SK-N-SH treated with all-trans-retinoic acid at 6 μM for 48 hours (cell line): ENCODE measurements at places on chromosomes 3 and 15.
A peak's percentile ranks its signal among the peaks of the same experiment; 100 is the strongest.

DNA sequence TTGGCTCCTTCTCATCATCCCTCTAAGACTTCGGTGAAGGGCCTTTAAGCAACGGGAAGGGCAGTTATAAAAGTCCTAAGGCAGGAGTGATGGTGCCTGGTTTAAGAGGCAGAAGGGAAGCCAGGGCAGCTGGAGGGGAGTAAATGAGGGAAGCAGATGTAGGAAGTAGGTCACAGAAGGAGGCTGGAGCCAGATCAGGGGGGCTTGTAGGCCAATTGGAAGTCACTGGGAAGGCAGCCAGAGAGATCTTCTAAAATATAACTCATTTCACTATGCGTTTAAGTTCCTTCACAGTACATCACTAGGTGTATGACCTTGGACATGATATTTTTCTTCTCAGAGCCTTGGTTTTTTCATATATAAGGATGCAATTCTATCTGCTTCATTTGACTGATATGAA, 94.7 kb downstream of the MYH15 start:
- ATAC-seq, result peak; percentile 27; the same call in 1 of the 3 replicates

GRCh38 chr3:17157713-17158112, 273.0 kb downstream of the PLCL2 start:
- peak; percentile 80 for ATAC-seq

- ATAC-seq, result peak; percentile 13
Observed at GRCh38 chr3:98967758-98968157, 66.3 kb upstream of the DCBLD2 start.

- peak; percentile 98 for ATAC-seq
Observed at GRCh38 chr15:89472785-89473256, 23.6 kb downstream of the RHCG start.

DNA sequence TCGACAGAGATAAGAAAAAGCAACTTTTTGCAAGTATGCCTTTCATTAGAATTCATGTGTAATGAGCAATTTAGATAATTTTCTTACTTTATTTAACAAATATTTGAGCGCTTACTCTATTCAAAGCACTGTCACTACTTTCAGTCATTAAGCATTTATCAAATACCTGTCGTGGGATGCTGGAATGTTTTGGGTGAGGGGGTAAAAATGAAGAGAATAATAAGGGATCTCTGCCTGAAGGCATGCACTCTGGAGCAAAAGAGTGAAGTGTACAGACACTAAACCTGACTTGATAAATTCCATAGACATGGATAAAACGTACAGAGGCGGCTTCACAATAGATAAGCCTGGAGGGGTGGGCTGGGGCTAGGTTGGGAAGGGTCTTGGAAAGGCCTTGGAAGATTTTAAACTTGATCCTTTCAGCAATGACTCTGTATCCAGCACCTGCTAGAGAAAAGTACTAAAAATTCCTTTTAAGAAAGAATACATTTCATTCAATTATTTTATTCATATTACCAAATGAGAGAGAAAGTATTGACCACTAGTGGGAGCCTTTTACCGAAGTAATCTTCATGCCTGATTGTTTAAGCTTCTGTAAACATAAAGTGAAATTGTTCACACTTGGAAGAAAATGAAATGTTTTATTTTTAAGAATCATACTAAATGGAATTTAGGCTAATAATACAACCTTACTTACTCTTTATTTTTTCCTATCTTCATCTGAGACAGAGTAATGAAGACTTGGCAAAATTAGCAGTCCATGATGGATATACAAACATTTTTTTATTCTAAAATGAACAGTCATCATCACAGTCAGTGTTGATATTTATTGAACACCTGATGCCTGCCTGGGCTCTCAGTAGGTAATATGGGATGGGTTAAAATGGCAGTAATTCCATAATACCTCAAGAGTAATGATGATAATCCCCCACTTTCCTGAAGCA, 113.2 kb downstream of the PPP2R3A start:
- peak; percentile 60; the same call in 2 of the 3 replicates for ATAC-seq

DNA sequence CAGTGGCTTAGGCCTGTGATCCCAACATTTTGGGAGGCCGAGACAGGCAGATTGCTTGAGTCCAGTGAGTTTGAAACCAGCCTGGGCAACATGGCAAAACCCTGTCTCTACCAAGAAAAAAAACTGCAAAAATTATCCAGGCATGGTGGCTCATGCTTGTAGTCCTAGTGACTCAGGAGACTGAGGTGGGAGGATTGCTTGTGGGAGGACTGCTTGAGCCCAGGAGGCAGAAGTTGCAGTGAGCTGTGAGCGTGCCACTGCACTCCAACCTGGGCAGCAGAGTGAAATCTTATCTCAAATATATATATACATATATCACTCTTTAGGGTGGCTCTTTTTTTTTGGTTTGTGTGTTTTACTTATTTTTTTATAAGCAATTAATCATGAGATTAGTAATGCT, 83.7 kb upstream of the WDR72 start:
- ATAC-seq, result no peak

DNA sequence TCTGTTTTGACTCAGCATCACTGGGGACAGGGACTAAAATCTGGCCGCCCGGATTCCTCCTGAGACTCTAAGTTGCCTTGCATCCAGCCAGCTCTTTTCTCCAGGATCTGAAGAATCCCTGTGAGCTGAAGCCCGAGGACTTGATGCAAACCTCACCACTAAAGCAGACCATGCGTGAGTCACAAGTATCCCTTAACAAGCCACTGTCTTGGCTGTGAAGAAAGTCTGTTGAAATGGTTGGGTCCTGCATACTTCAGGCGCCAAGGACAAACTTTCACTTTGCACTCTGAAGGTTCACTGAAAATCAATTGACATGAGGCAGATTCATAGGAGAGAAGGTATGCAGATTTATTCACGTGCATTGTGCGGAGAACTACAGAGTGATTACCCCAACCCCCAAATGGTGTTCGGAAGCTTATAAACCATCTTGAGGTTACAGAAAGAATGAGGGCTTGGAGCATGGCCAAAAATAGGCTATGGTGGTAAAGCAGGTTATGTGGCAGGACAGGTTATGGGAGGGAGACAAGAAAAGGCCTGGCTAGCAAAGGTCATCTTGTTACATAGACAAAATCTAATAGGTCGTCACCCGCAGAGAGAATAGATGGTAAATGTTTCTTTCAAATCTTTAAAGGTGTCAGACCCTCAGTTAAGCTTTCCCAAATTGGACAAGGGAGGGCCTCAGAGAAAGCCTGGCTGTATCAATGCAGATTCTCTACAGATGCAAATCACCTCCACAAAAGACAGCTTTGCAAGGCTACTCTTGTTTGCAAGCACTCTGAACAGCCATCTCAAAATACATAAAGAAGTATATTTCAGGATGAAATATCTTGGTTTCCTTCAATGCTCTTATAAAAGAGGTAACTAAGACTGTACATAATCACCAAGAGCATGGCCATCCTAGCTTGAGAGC, 126.3 kb upstream of the PLAAT1 start:
- no peak for ATAC-seq

DNA sequence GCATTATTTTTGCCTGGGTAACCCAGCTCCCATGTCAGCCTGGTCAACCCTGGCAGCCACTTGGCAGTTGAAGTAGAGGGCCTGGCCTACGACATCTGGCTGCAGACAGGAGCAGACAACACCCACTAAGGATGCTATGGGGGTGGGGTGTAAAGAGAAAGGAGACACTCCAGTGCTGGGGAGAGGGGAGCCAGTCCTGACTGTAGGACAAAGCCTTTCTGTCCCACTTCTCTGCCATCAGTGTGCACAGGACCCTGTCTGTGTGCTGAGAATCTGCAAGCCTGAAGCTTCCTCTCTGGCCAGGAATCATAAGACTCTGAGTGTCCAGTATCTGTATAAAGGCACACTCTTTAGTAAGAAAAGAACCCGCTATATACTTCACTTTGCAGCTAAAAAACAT, 96.3 kb upstream of the CHRM5 start:
- peak; percentile 56 for ATAC-seq

DNA sequence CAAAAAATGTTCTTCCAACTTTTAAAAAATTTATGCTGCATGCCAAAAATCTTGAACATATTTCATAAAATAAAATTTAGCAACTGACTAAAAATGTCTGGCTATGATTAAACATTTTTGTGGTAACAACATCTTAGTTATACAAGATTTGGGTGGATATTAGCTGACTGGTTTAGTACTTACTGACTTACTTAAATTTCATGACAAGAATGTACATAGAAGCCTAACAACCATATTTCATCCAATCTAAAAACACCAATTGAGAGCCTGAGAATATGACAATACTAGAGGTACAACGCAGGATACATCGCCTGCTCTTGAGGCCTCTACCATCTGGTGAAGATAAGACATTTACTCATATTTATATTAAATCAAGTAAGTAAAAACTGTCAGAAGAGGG, 34.6 kb downstream of the GNB4 start:
- peak; percentile 94 for ATAC-seq

- ATAC-seq, result no peak
Observed at GRCh38 chr3:35653347-35653746, 14.0 kb downstream of the ARPP21 start.

DNA sequence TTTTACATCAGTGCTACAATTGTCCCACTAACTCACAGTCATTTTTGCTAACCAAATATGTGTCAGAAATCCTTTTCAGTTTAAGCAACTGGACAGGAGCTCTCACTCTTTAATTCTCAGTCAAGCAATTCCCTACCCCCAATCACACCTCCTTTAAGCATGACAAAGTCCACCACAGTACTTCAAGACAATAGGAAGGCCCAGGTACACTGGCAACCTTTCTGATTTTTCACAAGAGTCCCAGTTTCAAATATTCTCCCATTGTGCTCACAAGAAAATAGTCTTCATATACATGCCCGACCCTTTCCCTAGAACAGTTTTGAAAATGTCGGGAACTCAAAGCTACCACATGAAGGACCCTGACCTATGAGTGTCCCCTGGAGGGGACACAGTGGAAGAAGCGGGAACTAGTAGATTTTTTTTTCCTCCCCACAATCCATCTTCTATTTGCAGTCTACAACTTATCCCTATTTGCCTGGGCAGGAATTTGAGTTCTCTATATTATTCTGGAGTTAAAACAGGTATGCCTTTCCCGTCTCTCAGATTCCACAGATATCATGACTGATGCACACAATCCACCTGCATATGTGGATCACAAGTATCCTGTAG, 413.5 kb downstream of the TIGIT start:
- ATAC-seq, result no peak

- ATAC-seq, result no peak
Observed at GRCh38 chr15:101431301-101431700, 58.2 kb downstream of the PCSK6 start.

GRCh38 chr3:48655606-48656005, 7.1 kb downstream of the CELSR3 start:
- ATAC-seq, result no peak

GRCh38 chr3:181008796-181009195, 19.3 kb upstream of the DNAJC19 start:
- no peak for ATAC-seq

DNA sequence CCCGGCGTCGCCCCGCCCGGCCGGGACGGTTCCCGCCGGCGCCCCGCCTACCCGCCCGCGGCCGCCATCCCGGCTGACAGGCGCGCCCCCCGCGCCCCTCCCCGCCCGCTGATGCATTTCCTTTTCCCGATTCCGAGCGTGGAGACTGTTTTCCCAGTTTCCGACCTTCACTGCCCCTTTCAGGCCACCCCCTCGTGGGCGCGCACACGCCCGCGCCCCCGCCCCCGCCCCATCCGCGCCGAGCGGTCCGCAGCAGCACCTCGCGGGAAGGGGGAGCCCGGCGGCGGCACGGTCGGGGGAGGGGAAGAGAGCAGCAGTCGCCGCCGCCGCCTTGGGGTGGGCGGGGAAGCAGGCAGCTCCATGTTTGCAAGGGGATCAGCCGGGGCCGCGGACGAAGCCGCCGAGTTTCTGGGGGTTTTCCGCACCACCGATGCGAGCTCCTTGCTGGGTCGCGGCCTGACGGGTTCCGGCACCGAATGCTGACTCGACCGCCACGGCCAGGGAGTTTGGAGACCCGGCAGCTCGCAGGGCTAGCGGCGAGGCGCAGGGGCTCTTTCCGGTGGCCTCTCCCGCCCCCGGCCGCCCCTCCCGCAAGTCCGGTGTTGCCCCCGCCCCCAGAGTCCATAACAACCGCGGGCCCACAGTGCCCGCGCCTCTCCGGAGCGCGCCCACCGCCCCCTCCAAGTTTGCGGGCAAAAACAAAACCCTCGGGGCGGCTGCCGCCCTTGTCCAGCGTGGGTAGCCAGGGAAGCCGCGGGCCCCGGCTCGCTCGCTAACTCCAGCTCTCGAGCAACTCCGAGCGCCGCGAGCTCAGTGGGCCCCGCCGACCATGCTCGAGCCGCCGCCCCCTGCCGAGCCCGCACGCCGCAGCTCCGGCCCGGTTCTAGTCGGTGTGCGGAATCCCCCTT, 3.2 kb upstream of the SIN3A start:
- no peak; the same call in 2 of the 3 replicates for ATAC-seq

GRCh38 chr3:158384019-158384418, 187.0 kb upstream of the MLF1 start:
- ATAC-seq, result no peak

- no peak for ATAC-seq
Observed at GRCh38 chr3:66572090-66572675, 71.4 kb upstream of the LRIG1 start.

DNA sequence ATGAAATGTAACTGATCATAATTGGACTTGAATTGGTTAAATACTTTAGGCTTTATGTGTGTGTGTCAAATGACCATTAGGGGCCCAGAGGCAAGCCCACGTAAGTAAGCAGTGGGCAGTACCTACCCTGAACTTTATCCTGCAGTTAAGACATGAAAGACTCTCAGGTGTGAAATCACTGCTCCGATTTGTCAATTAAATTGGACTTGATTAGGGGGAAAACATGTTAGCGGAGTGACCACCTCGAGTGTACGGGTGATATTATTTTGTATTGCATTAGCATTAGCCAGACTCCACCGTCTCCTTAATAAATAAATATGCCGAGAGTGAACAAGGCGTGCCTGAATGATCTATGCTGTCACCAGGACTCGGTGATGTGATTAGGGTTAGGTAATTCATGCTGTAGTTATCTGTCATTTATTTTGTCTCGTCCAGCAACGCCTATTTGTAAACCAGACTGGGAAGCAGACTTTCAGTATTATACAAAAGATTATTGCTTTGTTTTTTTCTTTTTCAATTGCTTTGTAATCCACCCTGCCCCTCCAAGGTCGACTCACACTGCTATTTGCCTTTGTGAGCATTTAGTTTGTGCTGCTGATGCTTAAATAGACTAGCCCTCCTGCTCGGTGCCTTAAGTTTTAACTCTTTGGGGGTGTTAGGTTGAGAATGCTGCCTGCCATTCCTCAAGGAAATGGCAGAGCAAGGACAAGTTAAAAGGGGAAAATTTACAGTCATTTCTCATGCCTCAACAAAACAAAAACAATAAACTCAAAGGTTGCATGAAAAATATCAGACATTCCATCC, 1.8 kb downstream of the RBMS3 start:
- peak; percentile 20 for ATAC-seq

GRCh38 chr3:190443257-190443656, 6.4 kb downstream of the TMEM207 start:
- peak; percentile 47; the same call in 1 of the 3 replicates for ATAC-seq

DNA sequence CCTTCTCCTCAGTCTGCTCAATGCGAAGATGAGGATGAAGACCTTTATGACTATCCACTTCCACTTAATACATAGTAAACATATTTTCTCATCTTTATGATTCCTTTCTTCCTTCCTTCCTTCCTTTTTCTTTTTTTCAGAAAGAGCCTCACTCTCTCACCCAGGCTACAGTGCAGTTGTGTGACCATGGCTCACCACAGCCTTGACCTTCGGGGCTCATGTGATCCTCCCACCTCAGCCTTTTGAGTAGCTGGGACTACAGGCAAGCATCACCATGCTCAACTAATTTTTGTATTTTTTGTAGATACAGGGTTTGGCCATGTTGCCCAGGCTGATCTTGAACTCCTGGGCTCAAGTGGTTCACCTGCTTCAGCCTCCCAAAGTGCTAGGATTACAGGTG, 52.0 kb upstream of the RAP2B start:
- ATAC-seq, result no peak
